ENCODE measurements at places on chromosomes 2 and 18.

- no peak for DNase-seq
These were observed 1960.5 kb upstream of the PIK3C3 start for GRCh38 chr18:39994498-39994897.

DNA sequence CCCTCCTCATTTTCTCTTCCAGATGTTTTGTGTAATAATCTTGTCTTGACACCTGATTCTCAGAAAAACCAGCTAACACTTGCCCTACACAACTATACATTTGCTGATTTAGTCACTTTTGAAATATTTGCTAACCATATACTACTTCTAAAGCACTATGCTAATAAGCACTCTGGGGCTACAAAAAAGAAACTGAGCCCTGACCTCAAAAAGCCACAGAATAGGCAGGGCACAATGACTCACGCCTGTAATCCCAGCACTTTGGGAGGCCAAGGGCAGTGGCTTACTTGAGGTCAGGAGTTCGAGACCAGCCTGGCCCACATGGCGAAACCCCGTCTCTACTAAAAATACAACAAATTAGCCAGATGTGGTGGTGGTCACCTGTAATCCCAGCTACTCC is 266.0 kb downstream of the RAD51AP2 start:
- no peak for DNase-seq

DNA sequence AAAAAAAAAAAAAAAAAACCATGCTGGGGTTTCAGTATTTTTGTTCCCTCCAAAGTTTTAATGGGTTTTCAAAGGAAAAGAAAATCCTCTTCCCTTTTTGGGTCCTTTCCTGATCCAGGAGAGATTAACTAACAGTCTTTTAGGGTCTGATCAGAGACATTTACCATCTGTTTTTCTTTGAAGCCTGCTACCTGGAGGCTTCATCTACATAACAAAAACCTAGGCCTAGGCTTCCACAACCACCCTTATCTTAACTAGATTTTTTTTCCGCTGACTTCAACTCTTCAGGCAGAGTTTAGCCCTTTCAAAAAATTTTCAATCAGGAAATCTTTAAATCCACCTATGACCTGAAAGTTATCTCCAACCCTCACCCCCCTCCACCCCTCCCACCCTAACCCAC is 154.7 kb downstream of the MBD2 start:
- DNase-seq: no peak

DNA sequence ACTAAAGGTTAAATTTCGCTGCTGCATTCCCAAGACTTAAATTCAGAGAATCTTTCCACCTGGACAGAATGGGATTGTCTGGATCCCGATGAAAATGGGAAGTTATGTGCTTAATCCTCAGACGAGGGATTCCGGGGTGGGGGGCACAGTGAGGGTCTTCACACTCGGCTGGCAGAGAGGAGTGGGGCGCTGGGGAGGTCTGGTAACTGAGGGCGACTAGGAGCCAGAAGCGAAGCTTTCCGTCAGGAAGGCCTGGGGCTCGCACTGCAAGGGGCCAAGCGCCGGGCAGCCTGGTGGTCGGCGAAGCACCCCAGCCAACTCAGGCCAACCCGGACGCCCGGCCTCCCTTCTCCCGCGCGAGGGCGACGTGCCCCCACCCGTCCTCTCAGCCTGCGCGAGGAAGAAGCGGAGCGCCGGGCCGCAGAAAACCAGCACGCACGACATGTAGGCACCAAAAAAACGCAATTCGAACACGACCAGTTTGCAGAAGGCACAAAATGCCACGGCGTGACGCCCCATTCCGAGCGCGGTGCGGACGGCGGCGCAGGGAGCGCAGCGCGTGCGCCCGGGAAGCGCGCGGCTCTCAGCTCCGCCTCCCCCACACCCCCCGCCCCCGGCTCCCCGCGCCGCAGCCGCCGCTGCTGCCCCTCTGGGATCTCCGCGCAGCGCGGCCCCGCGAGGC is 188.1 kb downstream of the ZEB2 start:
- no peak for DNase-seq

GRCh38 chr2:143474586-143474985 is 345.4 kb downstream of the ARHGAP15 start:
- no peak for DNase-seq

DNA sequence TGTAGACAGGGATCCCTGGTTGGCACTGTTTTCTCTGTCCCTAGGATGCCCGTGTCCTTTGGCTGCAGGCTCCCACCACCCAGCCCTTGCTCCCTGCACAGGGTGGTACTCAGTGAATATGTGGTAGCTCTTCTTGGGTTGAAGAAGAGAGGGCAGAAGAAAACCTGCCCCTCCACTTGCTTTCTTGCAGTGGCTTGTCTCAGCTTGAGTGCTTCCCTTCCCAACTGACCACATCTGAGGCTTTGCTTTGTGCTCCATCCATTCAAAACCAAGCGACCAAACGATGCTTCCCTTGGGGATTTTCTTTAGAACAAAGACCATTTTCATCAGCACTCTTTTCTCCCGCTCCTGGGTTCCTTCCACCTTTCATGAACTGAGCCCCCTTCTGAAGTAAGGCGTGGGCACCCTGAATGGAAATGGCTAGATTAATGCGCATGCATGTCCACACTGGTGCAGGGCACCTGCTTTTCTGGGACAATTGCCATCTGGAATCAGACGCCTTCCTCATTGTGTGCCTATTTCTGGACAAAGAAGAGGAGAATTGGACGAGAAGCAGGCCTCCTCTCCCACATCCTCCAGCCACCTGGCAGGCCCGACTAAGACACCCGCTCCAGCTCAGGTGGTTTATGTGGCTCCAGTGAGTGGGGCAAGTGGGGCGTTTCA is 59.1 kb downstream of the ARL4C start:
- DNase-seq: peak; percentile 83

- DNase-seq: no peak
These were observed 8.1 kb downstream of the MARS2 start for GRCh38 chr2:197713271-197713670.

- DNase-seq: no peak
These were observed 91.7 kb upstream of the ACAA2 start for GRCh38 chr18:49904871-49905555.

DNA sequence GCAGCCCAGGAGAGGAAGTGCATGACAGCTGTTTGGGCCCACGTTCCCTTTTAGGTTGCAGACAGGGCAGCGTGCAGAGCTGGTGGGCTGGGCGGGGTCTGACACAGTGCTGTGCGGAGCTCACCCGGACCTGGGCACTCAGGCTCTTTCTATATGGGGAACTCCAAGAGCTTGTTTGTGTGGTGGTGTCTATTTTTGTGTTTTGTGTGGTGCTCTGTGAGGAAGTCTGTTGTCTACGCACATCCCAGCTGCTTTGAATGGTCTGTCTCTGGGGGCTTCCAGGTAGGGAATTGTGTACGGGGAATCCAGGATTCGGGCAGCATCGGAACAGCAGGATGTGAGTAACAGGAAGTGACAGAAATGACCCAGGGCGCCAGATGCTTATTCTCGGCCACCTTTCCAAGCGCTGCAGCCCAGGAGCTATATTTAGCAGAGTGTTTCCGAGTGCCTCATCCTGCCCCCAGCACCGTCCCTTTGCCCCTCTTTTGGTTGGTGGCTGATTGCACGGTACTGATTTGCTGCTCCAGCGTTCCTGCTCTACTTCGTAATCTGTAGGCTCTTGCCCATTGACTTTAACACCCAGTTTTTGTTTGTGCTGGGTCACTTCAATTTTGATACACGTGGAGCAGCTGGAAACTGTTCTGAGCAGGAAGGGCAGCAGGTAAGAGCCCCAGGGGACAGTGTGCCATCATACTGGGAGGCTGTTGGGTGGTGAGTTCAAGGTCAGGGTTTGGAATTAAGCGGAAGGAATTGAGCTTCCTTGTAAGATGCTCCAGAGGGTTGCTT is 64.7 kb downstream of the DGKD start:
- DNase-seq: no peak

GRCh38 chr18:57014772-57015413 is 132.0 kb upstream of the BOD1L2 start:
- no peak for DNase-seq

DNA sequence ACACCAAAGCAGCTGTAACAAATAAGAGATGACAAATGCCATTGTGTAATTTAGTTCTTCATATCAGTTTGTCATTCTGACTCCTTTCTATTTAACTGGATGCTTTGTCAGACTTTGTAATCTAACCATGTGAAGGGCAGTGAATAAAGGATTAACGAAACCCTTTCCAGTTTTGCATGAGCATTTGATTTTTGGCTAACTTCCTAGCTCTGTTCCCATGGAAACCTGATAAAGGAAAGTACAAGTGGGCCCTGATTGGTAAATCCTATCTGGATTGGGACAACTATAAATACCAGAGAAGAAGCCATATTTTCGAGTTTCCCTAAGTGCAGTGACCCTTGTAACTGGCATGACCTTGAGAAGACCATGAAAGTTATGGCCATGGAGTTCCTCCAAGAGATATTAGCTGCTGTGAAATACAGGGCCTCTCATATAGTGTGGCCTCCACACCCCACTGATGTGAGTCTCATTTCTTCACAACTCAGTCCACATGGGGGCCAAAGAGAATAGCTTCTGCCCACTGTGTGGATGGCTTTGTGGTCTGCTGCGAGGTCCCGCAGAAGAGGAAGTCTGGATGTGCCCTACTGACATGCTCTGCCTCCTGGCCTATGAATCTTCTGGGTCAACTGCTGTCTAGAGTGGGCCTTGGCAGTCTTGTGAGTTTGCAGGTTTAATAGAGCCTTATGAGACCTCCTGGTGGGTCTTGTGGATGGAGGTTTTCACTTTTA is 38.2 kb upstream of the CYP1B1 start:
- no peak for DNase-seq

DNA sequence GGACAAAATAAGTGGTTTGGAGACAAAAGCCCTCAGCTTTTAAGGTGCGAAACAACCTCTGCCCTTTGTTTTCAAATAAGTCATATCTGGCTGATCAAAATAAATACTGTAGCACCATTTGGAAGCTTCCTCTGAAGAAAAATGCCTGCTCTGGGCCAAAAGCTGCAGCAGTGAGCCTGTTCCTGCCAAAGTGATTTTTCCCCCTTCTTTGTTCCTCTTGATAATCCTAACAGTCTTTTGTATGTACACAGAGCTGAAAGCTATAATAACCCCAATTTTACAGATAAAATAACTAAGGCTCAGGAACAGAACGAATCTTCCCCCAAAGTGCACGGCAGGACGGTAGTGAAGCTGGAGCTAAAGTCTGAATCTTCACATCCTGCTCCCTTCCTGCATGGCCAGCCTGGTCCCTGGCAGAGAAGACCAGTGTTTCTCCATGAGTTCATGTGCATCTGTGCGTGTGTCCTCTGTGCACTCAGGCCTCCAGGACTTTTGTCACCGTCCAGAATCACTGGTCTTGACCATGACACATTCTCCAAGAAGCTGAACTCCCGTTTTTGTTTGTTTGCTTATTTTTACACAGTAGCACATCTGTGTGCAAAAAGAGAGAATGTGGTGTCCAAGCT is 2114.1 kb upstream of the PIK3C3 start:
- no peak for DNase-seq

- no peak for DNase-seq
These were observed 153.3 kb downstream of the RAPGEF4 start for GRCh38 chr2:172888714-172889669.

GRCh38 chr18:55421615-55422419 is 166.2 kb downstream of the TCF4 start:
- no peak for DNase-seq

- DNase-seq: no peak
These were observed 53.2 kb downstream of the FEZ2 start for GRCh38 chr2:36544638-36545338.

DNA sequence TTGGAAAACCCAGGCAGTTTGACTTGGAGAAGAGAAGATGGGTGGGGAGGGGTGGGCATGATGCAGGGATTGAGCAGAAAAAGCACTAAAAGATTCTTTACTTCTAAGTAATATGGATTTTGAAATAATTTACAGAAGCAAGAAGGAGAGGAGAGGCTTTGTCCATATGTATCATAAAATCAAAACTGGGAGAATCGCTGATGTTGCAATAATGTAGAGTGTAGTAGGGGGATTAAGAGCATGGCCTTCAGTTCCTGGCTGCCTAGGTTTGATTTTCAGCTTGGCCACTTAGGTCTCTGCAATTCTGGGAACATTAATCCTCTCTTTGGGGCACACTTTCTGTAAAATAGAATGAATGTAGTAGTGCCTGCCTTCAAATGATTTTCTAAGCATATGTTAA is 1760.4 kb upstream of the CELF4 start:
- no peak for DNase-seq

DNA sequence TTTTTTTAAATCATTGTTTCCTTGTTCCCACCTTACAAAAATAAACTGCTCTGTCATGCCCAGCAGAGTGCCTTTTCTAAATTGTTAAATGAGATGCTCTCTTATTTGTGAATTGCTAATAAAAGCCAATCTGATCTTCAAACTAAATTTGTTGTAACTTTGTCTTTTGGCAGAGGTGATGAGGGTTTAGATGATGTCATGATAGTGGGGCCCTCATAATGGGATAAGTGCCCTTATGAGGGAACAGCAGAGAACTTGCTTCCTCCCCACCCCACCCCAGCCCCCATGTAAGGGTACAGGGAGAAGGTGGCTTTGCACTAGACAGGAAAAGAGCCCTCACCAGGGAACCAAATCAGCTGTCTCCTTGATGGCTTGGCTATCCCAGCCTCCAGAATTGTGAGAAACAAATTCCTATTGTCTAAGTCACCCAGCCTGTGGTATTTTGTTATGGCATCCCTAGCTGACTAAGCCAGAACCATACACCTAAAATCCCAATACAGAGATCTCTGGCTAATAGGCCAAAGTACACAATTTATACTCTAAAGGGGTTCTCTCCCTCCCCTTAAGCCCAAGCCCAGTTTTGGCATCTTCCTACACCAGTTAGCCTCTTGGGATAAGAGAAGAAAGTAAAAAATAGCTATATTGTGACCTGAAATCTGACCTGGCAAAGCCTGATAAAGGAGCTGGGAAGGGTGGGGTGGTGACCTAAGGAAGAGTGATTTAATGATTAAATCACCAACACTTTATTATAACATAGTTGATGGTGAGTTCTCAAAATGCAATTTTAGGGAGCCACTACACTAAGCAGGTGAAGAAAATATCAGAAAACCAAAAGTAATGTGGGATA is 40.3 kb upstream of the HNRNPA3 start:
- no peak for DNase-seq

- no peak for DNase-seq
These were observed 54.6 kb downstream of the LANCL1 start for GRCh38 chr2:210421916-210422315.

DNA sequence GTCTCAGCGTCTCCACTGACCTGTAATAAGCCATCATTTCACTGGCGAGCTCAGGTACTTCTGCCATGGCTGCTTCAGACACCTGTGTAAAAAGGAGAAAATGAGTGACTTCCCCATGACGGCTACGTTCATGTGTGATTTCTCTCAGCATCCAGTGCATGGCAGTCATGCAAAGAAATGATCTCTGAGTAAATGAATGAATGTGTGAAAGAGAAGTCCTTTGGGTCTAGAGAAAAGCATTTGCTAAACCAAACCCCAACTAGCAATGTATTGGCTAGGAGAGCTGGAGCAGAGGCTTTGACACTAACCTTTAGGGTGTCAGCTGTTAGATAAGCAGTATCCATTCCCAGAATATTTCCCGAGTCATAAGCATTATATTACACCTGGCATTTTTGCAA is 417 bp downstream of the IL1B start:
- DNase-seq: no peak
